H4 (cell line): ENCODE measurements at places on chromosomes 6 and 20. TPM values are rescaled to one million over a fixed set of nuclear protein-coding genes. Genes with fewer than 3 reads are reported as not detected.
A peak's percentile ranks its signal among the peaks of the same experiment; 100 is the strongest.

The OR12D3 gene
- total RNA-seq = not detected in 2 replicates

The RIN2 gene
- 13.7 and 18.5 TPM in 2 replicates for total RNA-seq

The FERMT1 gene
- 0.56 and 1.6 TPM in 2 replicates for total RNA-seq

The DBNDD2 gene
- total RNA-seq = 2.7 and 3.8 TPM in 2 replicates

- DNase-seq = no peak
These were observed 353.8 kb downstream of the HAO1 start for GRCh38 chr20:7586481-7586880.

DNA sequence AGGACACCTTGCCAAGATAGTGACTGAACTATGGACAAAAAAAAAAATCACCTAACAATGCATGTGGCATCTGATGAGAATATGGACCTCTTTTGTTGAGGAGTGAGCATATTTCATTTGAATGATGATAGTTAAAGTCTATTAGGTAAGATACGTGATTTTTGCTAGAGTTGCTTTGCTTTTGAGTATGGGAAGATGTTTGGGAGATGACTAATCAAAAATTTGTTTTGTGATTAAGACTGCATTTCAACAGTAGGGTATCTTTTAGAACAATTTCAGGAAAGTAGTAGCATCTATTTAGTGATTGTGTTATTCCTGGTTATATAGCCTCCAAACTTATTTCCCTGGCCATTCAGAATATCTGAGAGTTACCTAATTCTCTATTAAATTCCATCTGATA is 878.6 kb upstream of the CITED2 start:
- DNase-seq = no peak

DNA sequence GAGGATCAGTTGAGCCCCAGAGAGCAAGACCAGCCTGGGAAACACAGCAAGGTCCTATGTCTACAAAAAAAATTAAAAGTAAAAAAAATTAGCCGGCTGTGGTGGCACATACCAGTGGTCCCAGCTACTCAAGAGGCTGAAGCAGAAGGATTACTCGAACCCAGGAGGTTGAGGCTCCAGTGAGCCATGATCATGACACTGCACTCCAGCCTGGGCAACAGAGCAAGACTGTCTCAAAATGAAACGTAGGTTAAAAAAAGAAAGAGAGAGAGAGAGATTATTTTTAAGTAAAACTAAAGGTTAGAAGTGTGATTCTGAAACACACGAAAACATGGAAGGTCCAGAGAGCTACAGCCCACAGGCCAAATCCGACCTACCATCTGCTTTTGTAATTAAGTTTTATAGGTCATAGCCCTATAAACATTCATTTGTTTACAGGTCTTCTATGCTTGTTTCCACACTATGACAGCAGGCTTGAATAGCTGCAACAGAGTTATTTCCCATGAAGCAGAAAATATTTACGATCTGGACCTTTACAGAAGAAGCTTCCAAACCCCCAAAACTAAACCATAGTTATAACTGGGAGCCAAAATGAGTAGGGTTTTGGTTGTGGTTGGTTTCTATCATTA is 279.7 kb downstream of the GMDS start:
- no peak for DNase-seq

DNA sequence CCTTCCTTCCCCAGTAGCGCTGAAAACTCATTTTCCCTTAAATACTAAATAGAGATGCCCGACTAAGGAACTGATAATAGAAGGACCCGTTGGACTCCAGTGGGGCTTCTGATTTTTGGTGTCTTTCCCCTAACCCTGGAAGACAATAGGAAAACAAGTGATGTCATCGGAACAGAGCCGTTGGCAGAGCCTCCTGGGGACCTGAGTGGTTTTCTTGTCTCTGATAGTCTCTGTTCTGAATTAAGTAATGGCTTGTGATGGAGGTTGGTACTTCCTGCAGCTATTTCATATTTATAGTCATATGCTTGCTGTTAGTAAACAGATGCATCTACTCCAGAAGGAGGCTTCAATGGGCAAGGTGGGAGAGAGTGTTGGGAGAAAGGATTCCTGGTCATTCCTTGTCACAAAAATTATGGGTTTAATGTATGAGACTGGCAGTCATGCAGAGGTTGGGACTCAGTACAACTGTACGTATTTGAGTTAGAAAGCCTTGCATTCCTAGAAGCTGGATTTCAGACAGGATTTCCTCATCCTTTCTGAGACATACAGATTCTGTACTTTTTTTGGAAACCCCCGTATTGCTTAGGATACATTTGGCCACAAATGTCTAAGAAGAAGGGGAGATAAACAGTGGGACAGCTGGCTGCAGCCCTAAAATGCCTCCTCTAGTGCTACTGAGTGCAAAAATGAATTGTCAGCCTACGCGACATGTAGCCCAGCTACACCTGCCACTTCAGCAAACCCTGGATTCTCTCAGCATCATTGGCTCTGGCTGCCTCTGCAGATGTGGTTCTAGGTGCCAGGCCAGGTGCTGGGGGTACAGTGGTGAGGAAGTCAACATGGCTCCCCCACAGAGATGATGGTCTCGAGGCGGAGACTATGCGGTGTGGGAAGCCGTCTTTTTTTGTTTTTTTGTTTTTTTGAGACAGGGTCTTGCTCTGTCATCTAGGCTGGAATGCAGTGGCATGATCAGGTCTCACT is 38.1 kb downstream of the CDS2 start:
- DNase-seq = no peak

GRCh38 chr6:72064399-72064975 is 178.1 kb downstream of the RIMS1 start:
- DNase-seq = no peak

GRCh38 chr6:137434640-137435039 is 59.6 kb downstream of the OLIG3 start:
- DNase-seq = no peak

DNA sequence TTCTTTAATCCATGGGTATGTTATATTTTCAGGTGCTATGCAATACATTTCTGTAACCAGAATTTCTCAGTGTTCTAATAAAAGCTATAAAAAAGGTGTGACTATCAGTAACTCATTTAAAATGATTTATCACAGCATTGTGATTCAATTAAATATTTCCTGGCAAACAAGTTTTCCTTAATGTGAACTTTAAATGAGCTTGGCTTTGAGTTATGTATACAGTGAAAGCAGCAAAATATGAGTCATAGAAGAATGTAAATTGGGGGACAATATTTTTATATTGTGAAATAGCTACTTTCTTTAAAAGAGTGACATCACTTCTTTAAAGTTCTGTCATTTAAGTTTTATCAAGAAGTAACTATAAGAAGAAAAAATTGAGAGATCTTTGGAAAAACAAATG is 484.9 kb upstream of the MAN1A1 start:
- no peak for DNase-seq

DNA sequence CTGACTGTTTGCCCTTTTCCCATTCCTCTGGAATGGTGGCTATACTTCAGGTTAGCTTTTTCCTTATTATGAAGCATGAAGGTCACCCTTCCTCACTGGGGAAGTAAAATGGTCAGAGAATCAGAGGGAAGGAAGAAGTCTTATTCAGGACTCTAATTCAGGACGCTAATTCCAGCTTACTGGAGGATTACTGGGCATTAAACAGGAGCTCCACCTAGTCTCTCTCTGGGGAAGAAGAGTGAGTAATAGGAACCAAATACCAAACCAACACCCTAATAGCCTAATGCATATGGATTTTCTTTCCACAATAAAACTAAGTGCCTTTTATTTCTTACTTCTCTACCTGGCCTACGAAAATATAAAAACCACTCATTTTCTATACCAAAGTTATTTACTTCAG is 10.1 kb downstream of the CRISP1 start:
- DNase-seq = no peak

- no peak for DNase-seq
These were observed 239.6 kb downstream of the BTBD9 start for GRCh38 chr6:38400101-38400500.

DNA sequence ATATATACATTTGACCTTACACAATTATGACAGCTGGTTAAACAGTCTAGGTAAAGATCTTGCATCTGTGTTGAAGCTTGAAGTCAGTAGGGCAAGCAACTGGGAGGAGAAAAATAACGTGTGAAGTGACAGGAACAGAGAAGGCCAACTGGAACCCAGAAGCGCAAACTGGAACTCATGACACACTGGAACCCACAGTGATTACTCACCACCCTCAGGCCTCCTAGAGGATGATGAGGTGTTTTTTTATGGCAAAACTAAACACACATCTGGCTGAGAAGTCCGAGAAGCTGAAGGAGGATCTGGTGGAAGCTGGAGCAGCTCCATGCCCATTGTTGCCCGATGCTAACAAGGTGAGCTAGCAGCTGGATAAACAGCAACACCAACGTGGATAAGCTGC is 108.1 kb downstream of the TMEM200A start:
- peak; percentile 6 for DNase-seq

- DNase-seq = no peak
These were observed 4.5 kb downstream of the MRPL14 start for GRCh38 chr6:44122801-44123200.

DNA sequence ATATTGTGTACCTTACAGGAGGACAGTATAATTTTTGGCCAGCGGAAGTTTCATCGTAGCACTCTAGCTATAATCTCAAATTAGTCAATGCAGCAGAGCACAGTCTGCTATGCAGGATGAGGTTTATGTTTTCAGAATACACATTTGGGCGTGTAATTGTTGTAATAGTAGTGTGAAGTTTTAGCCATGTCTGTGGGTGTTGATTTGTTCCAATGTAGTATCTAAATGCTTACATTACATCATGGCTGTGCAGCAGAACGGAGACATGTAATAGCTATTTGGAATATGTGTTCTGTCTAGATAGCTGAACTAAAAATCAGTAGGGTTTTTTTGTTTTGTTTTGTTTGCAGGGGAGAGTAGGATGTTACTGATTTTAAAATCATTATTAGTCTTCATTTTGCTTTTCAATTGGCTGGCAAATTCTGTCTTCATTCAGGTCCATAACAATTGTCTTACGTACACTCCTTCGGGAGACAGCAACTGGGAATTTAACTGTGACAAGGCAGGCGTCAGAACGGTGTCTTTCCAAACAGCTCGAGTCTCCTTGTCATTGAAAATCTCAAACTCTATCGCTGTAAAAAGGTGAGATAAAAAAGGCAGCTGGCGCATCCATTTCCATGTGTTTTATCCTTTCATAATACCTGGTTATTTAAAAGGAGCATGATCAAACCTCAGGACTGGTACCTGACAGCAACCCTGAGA is 65.1 kb upstream of the CDH4 start:
- DNase-seq = no peak

DNA sequence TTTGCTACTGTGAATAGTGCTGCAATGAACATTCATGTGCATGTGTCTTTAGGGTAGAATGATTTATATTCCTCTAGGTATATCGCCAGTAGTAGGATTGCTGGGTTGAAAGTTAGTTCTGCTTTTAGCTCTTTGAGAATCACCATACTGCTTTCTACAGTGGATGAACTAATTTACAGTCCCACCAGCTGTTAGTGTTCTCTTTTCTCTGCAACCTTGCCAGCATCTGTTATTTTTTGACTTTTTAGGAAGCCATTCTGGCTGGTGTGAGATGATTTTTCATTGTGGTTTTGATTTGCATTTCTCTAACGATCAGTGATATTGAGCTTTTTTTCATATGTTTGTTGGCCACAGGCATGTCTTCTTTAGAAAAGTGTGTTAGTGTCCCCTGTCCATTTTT is 40.0 kb downstream of the PLG start:
- no peak for DNase-seq

GRCh38 chr6:86203044-86203443 is 560.4 kb upstream of the SYNCRIP start:
- DNase-seq = no peak

GRCh38 chr6:79450984-79451383 is 86.2 kb downstream of the LCA5 start:
- no peak for DNase-seq

DNA sequence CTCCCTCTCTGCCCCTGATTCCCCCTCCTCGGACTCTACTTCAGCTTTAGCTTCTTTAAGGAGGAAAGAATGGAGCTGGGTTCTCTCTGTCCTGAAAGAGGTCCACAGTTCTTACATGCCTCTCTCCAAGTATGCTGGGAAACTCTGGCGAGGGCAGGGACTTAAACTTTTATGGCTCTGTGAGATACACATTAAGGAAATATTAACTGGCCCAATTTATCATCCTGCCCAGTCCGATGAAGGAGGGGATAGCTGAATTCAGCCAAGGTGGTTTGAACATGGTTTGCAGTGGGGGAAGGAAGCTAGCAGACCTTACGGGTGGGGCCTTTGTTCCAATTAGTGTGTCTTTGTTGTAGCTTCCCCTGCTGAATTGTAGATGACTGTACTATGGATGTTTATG is 121.7 kb downstream of the EYA4 start:
- no peak for DNase-seq
